Sigmoid colon (tissue), 7 donors: ENCODE measurements at places on chromosomes 3 and 15. TPM values are rescaled to one million over a fixed set of nuclear protein-coding genes. Genes with fewer than 3 reads are reported as not detected.

The SERINC4 gene
- not detected for polyA plus RNA-seq

The MB21D2 gene
- polyA plus RNA-seq, result 4.8 TPM

The SLC12A6 gene
- polyA plus RNA-seq, result 1.4 TPM

The BCHE gene
- 0.23 TPM for polyA plus RNA-seq

The GLT8D1 gene
- 29.4 TPM for polyA plus RNA-seq

The DAZL gene
- polyA plus RNA-seq, result not detected

The ADAMTS7 gene
- polyA plus RNA-seq, result 0.23 TPM

The GPR27 gene
- not detected for polyA plus RNA-seq

The AGBL1 gene
- not detected for polyA plus RNA-seq

The LRRC2 gene
- 2.4 TPM for polyA plus RNA-seq
